Hematopoietic multipotent progenitor cell (in vitro differentiated cells): ENCODE measurements at places on chromosomes 5 and 9.

- no peak for DNase-seq
Measured at GRCh38 chr5:112951124-112951702, 25.4 kb upstream of the DCP2 start.

- no peak for DNase-seq
Measured at GRCh38 chr5:14900693-14901461, 29.3 kb upstream of the ANKH start.

DNA sequence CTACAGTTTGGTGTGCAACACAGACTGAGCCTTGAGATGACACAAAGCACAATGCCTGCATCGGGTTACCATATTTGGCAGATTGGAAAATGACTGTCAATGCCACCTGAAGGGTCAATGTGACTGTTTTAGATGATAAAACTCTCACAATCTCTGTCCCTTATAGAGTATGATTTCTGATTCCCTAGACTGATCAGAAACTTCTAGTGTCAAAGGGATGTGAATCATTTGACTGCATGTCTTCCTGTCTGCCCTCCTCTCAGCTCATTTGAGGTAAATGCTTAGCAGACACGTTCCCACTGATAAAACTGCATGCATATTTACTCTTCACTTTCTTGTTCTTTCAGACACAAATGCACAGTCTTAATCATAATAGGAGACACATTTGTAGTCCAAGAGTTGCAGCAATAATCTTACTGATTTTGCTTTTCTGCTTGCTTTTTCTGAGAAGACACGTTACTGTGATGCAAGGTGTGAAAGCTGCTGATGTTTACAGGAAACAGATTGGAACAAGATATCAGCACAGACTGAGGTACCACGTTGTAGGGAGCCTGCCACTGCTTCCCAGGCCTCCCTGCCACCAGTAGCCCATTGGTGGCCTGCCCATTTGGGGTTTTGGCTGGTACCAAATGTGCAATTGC, 77.8 kb downstream of the GCNT4 start:
- DNase-seq, result peak; percentile 8

- no peak for DNase-seq
Measured at GRCh38 chr5:112492291-112492690, 73.2 kb upstream of the EPB41L4A start.

- DNase-seq, result no peak
Measured at GRCh38 chr5:177087398-177088005, 787 bp downstream of the FGFR4 start.

- DNase-seq, result no peak
Measured at GRCh38 chr9:9142001-9142400, 1342.4 kb upstream of the DMAC1 start.
